A549 treated with AZD2906 at 1 μM for 4 hours (cell line): ENCODE measurements at places on chromosomes 16 and 17. TPM values are rescaled to one million over a fixed set of nuclear protein-coding genes. Genes with fewer than 3 reads are reported as not detected.

Gene MARCHF10
- 0.97 to 1.8 TPM (median 1.8 TPM) in 5 replicates for total RNA-seq

Gene ABCA3
- total RNA-seq, result 17.3 to 21.9 TPM (median 20.6 TPM) in 5 replicates

Gene RNF135
- 21.7 to 25.7 TPM (median 24.9 TPM) in 5 replicates for total RNA-seq

Gene LRRC37A3
- 1.5 to 2.0 TPM (median 1.8 TPM) in 5 replicates for total RNA-seq

Gene RTN4RL1
- total RNA-seq, result 13.8 to 19.9 TPM (median 16.7 TPM) in 5 replicates

Gene KRTAP4-5
- not detected in 5 replicates for total RNA-seq

Gene ACSM5
- total RNA-seq, result not detected in 5 replicates

Gene CFAP52
- 0.09 to 0.21 TPM (median 0.18 TPM) in 4 of 5 replicates, not detected in the other for total RNA-seq

Gene IL21R
- total RNA-seq, result 0.03 to 0.11 TPM (median 0.06 TPM) in 4 of 5 replicates, not detected in the other

Gene CARD14
- total RNA-seq, result 0.18 to 0.48 TPM (median 0.32 TPM) in 5 replicates

Gene TBX6
- 0.14 to 0.31 TPM (median 0.30 TPM) in 5 replicates for total RNA-seq

Gene ZP2
- not detected in 5 replicates for total RNA-seq

Gene RAB11FIP4
- 1.2 to 2.2 TPM (median 1.7 TPM) in 5 replicates for total RNA-seq
